ENCODE measurements at places on chromosomes 2 and 18.

- no peak for DNase-seq
Measured at GRCh38 chr18:51479736-51480135, 282.3 kb upstream of the MEX3C start.

GRCh38 chr2:205759257-205759656, 77.0 kb downstream of the NRP2 start:
- DNase-seq, result no peak

- no peak for DNase-seq
Measured at GRCh38 chr2:74174909-74175308, 3.8 kb downstream of the MOB1A start.

- no peak for DNase-seq
Measured at GRCh38 chr2:42569883-42570282, 1.5 kb downstream of the MTA3 start.

DNA sequence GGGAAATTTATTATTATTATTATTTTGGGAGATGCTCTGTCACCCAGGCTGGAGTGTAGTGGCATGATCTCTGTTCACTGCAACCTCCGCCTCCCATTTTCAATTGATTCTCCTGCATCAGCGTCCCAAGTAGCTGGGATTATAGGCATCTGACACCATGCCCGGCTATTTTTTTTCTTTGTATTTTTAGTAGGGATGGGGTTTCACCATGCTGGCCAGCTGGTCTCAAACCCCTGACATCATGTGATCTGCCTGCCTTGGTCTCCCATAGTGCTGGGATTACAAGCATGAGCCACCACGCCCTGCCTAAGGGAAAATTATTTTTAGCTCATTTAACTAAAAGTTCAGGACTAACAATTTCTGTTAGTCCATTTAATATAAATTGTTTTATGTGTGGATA, 109.2 kb upstream of the SESTD1 start:
- no peak for DNase-seq

GRCh38 chr2:228725031-228725430, 543.5 kb upstream of the SPHKAP start:
- DNase-seq, result no peak

GRCh38 chr2:48249631-48250473, 280.1 kb upstream of the STON1 start:
- no peak for DNase-seq

DNA sequence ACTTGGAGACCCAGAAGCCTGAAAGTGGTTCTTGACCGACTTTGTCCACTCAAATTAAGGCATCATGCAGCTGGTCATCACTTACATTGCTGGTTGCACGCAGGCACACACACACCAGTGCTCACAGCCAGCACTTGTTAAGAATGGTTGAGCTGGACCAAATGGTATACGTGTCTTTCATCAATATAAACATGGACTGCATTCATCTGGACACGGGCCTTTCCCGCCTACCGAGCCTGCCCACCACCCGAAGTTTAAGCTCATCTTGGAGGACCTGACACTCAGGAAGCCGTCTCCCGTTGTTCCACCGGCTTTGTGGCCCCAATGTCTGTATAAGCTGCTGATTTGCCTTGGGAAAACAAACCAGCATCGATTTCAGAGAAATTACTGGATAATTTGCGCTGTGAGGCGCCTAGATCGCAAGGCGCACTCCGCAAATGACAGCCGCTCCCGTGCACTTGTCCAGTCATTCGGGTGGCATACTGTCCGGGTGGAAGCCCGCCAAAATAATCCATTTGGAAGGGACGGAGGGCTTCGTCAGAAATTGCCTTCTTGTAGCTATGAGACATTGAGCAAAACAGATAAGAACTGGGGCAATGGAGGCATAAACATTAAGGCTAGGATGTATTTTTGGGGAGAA, 40.1 kb upstream of the AKAIN1 start:
- DNase-seq, result no peak

DNA sequence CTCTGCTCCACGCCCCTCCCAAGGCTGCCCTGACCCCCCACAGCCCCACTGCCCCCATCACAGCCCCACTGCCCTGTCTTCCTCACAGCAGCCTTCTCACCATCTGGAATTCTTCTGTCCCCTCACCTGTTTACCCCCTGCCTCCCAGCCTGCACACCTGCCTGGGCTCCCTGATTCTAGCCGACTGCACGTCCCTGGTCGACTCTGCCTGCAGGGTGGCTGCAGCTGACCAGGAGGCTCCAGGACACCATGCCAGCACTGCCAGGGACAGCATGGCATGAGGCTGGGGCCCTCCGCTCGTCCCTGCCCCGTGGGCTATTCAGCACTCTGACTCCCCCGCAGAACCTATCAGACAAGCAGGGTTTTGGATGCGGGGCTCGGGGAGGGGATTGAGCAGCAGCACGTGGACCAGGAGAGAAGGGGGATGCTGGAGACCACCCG, 254.1 kb downstream of the HDAC4 start:
- DNase-seq, result no peak

GRCh38 chr2:27154488-27154887, 5.7 kb downstream of the TCF23 start:
- no peak for DNase-seq

- no peak for DNase-seq
Measured at GRCh38 chr2:6764968-6765723, 100.6 kb downstream of the CMPK2 start.

- DNase-seq, result no peak
Measured at GRCh38 chr2:47422560-47422959, 19.6 kb downstream of the MSH2 start.

DNA sequence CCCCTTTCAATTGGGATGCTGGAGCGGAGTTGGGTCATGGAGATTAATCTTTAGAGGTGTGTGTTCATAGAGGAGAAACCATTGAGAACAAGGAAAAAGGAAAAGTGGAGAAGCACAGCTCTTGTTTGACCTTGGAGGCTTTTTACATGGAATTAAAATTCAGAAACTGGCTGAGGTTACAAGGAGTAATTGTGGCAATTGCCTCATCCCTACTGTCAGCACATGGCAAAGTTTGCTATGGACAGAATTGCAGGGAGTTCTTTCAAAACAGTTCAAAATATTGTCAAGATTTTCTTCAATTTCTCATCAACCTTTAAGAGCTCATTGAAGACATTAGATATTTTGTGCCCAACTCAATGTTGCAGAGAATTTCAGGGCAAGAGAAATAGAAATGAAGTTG, 232.7 kb downstream of the SLC8A1 start:
- DNase-seq, result no peak
